Activated CD4-positive, alpha-beta T cell treated with anti-CD3 and anti-CD28 coated beads for 36 hours (primary cell): ENCODE measurements at places on chromosomes 16 and 17. TPM values are rescaled to one million over a fixed set of nuclear protein-coding genes. Genes with fewer than 3 reads are reported as not detected.

Gene RRAD
- total RNA-seq: 0.55 TPM

Gene NXPH3
- total RNA-seq: 0.09 TPM

- DNase-seq: no peak
- peaks cover 31% of the 10 kb centered on the region for H3K4me1 ChIP-seq
- peaks cover 5% of the 10 kb centered on the region for H3K36me3 ChIP-seq
- H3K4me3 ChIP-seq: no peak overlapping the region
Measured at GRCh38 chr17:60862482-60862881, 184.8 kb downstream of the BCAS3 start.

- H3K36me3 ChIP-seq: no peaks in the 10 kb centered on the region
- H3K27ac ChIP-seq: no peak overlapping the region
- no peak overlapping the region for H3K4me3 ChIP-seq
- H3K4me1 ChIP-seq: peaks cover 44% of the 10 kb centered on the region
Measured at GRCh38 chr16:49464877-49465504, 91.4 kb downstream of the C16orf78 start.

GRCh38 chr17:58597371-58597770, 82.9 kb upstream of the MTMR4 start:
- no peaks in the 10 kb centered on the region for H3K27me3 ChIP-seq
- H3K36me3 ChIP-seq: no peaks in the 10 kb centered on the region
- H3K4me1 ChIP-seq: no peaks in the 10 kb centered on the region
- no peak overlapping the region for H3K4me3 ChIP-seq
- H3K27ac ChIP-seq: no peak overlapping the region

- DNase-seq: no peak
- H3K36me3 ChIP-seq: peaks cover 48% of the 10 kb centered on the region
- H3K27ac ChIP-seq: peak overlapping the region; percentile 71
- no peaks in the 10 kb centered on the region for H3K27me3 ChIP-seq
- H3K4me3 ChIP-seq: no peak overlapping the region
Measured at GRCh38 chr17:8947201-8947600, 18.3 kb downstream of the PIK3R5 start.

DNA sequence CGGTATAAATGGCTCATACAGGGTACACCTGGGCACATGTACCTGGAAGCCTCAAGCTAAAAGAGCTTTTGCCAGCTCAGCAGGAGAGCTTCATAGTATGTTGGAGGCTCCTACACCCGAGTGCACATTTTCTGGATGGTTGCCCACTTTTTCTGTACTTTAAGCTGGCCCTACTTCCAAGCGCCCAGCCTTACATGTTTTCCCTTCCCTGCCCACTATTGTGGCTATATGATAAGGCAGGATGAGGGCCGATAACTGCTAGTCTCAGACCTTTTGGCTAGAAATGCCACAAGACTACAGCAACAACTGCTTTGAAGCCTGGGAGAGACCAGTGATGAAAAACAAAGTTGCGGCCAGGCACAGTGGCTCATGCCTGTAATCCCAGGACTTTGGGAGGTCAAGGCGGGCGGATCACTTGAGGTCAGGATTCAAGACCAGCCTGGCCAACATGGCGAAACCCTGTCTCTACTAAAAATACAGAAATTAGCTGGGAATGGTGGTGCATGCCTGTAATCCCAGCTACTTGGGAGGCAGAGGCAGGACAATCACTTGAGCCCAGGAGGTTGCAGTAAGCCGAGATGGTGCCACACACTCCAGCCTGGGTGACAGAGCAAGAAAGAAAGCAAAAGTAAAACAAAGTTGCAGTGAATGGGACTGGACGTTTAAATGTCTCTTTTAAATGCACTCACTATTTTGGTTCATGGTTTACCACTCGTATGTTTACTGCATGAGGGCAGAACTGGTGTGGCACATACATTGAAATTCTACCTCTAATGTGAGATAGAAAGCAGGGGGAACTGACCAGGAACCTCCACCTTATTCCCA, 14.2 kb upstream of the MARCHF10 start:
- H3K4me1 ChIP-seq: peaks cover 7% of the 10 kb centered on the region
- no peak overlapping the region for H3K4me3 ChIP-seq
- H3K27ac ChIP-seq: no peak overlapping the region
- DNase-seq: no peak

DNA sequence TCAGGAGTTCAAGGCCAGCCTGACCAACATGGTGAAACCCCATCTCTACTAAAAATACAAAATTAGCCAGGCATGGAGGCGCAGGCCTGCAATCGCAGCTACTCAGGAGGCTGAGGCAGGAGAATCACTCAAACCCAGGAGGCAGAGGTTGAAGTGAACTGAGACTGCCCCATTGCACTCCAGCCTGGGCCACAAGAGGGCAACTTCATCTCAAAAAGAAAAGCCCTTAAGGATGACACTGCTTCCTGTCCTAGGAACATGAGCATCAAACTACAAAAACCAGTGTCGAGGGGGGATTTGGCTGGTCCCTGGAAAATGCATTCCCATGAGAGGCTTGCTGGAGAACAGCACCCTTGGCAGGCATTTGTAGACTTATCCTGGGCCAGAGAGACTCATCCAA, 449.5 kb upstream of the PSMD7 start:
- DNase-seq: no peak
- H3K4me3 ChIP-seq: no peak overlapping the region
- no peaks in the 10 kb centered on the region for H3K36me3 ChIP-seq
- H3K27me3 ChIP-seq: no peaks in the 10 kb centered on the region
- H3K27ac ChIP-seq: no peak overlapping the region
- H3K4me1 ChIP-seq: no peaks in the 10 kb centered on the region

GRCh38 chr17:76529224-76530094, 8.1 kb downstream of the CYGB start:
- DNase-seq: no peak
- no peak overlapping the region for H3K4me3 ChIP-seq
- H3K4me1 ChIP-seq: peaks cover 24% of the 10 kb centered on the region
- H3K36me3 ChIP-seq: no peaks in the 10 kb centered on the region
- H3K27ac ChIP-seq: no peak overlapping the region

- no peak for DNase-seq
- no peaks in the 10 kb centered on the region for H3K27me3 ChIP-seq
- peaks cover 2% of the 10 kb centered on the region for H3K36me3 ChIP-seq
- H3K4me3 ChIP-seq: no peak overlapping the region
- no peaks in the 10 kb centered on the region for H3K4me1 ChIP-seq
Measured at GRCh38 chr17:40461732-40462342, 18.6 kb downstream of the IGFBP4 start.

GRCh38 chr17:40243761-40244160, 24.7 kb downstream of the WIPF2 start:
- H3K4me1 ChIP-seq: peaks cover 27% of the 10 kb centered on the region
- no peaks in the 10 kb centered on the region for H3K27me3 ChIP-seq
- no peaks in the 10 kb centered on the region for H3K36me3 ChIP-seq
- H3K27ac ChIP-seq: no peak overlapping the region
- no peak for DNase-seq

GRCh38 chr16:11245988-11246387, 10.0 kb downstream of the SOCS1 start:
- H3K27me3 ChIP-seq: no peaks in the 10 kb centered on the region
- peak; percentile 61 for DNase-seq
- no peak overlapping the region for H3K27ac ChIP-seq
- peaks cover 43% of the 10 kb centered on the region for H3K4me1 ChIP-seq
- H3K36me3 ChIP-seq: peaks cover 21% of the 10 kb centered on the region

GRCh38 chr16:19744670-19745069, 26.6 kb downstream of the IQCK start:
- H3K27me3 ChIP-seq: no peaks in the 10 kb centered on the region
- H3K4me1 ChIP-seq: no peaks in the 10 kb centered on the region
- no peak for DNase-seq
- H3K36me3 ChIP-seq: no peaks in the 10 kb centered on the region
